Left lung (tissue), 14 donors: ENCODE measurements at places on chromosomes 2 and 18. TPM values are rescaled to one million over a fixed set of nuclear protein-coding genes. Genes with fewer than 3 reads are reported as not detected.

DNA sequence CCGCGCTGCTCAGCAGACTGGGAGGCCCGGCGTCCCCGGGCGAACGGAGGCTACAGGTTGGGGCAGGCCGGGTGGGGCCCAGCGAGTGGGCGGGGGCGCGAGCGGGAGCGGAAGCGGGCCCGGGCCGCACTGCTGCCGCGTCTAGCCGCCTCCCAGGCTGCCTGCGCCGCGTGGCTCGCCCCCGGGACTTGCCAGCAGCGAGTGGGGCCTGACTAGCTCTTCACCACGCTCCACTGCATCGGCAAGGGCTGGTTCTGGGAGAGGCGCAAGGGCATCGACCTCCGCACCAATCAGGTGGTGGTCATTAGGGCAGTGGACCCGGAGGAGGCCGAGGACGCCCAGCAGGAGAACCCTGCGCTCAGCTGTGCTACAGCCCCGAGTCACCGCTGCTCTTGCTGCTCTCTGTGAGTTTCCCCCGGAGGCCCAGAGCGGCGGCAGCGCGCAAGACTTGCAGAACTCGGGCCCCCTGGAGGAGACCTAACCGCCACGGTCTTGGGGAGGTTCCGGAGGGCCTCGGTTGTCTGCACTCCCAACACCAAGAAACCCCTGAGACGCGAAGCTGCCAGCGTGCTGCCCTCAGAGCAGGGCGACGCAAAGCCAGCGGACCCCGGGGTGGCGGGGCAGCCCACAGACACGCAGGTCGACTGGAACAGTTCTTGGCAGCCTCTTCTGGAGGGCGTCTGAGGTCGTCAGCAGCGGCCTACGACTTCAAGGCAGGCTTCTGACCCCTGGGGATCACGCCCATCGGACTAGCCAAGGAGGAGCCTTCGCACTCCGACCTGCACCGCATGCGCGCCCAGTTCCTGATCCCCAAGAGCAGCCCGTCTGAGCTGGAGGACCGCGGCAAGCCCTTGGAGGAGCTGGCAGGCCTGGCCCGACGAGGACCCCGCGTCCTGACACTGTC lies 27.2 kb upstream of the PTPN2 start:
- DNase-seq: no peak

DNA sequence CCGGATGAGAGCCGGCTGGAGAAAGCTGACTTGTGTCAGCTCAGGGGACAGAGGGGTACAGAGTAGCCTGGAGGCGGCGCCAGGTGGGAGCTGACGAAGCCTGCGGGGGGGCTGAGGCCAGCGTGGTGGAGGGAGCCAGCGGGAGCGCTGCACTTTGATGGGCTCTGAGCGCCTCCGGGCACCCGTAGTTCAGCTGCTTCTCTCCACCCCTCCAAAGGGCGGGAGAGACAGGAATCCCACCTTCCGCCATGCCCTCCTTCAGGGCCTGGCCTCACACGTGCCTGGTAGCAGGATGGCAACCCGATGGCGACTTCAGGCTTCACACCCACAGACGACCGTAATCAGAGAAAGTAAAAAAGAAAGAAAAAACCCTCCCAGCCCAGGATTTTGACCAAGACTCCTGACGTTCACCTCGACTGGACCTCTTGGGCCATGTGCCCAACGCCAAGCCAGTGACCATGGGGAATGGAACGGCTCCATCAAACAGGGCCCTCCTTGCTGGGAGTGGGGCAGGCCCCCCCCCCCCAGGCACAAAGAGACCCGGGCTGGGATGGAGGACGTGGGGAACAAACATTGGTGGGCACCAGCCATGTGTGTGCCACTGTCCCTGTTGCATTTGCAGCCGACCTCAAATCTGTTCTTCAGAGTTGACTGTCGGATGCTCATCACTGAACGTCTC lies 60.7 kb upstream of the ASAP2 start:
- DNase-seq: no peak

DNA sequence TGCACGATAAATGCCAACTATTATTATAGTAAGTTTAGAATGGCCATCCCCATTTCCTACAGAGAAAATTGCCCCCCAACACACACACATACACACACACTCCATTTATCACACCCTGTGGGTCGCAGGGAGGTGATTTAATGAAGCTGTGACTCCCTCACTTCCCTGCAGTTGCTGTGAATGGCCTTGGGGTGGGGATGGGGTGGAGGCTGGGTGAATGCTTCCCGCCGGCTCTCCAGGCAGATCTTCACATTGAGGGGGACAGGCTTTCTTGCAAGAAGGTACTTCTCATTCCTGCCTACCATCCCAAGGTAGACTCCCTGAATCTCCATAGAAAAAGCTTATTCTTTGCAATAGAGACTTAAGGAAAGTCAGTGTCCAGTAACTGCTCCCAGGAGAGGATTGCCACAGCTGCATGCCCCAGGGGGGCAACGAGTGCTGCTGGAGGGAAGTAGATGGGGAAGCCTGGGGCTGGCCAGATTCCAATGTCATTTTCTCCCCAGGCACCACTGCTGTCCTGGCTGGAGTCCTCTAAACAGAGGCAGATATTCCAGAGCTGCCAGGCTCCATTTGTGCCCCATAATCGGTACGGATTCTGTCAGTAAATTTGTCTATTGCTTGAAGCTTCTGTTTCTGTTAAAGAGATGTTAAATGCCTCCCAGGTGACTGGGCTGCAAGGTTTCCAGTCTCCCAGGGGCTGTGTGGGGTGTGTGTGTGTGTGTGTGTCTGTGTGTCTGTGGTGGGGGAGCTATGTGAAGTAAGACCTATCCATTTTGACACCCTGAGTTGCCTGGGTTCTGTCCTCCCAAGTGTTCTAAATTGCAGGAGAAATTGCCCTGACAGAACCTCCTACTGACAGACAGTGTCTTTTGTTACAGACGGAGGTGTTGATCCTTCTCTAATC lies 265.5 kb downstream of the SRBD1 start:
- DNase-seq: no peak

DNA sequence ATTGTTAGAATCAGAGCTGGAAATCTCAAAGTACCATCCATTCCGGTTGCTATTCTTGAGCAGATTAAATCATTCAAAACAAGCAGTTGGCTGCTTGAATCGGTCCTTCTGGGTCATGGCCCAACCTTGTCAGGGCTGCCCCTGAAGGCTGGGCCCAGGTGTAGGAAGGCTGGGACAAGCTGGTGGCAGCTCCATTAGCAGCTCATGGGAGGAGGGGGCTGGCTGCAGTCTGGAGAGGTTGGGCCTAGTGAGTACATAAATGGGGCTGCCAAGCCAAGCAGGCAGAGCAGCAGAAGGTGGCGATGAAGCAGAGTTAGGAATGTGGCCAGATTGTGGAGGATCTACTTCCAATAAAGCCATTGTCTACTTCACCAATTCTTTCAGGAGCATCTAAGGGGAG lies 81.4 kb downstream of the ADCYAP1 start:
- no peak for DNase-seq

GRCh38 chr2:100517556-100517955 lies 45.2 kb upstream of the PDCL3 start:
- no peak for DNase-seq

- no peak for DNase-seq
These were observed 261.2 kb downstream of the TXNL1 start for GRCh38 chr18:56377231-56377630.

DNA sequence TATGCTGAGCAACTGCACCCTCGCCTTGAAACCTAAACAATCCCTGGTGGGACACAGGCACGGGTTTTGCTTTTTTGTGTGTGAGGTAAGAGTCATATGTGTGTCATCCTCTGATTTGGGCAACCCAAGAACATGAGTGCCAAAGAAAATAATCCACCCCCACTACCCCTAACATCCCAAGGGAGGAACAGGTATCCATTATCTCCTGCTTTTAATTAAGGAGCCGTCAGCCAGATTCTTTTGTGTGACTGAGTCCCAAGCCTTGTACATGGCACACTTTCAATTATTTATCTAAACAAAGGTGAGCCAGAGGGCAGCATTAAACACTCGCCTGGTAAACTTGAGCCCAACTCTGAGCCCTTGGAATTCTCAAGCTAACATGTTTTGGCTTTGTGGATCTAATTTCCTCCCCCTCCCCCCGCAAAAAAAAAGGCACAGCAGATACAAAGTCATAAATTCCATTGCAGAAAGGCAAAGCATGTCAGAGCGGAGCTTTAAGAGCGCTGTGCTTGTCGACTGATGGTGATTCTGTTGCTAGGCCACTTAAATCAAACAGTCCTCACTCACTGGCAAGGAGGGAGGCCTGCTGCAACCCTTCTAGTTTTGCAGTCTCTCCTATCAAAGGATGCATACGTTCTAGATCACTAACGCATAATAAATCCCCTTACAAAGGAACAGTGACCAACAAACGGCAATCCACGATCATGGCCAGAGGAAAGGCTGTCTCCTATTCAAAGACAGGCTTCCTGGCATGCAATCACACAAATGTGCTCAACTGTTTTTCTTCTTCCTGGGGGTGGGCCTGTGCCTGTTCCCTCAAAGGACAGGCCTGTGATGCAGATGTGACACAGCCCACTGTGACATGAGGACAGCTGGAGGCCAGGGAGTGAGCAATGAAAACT lies 143.5 kb upstream of the LMAN1 start:
- peak; percentile 98 for DNase-seq

GRCh38 chr2:56369316-56369715 lies 185.5 kb downstream of the CCDC85A start:
- no peak for DNase-seq

DNA sequence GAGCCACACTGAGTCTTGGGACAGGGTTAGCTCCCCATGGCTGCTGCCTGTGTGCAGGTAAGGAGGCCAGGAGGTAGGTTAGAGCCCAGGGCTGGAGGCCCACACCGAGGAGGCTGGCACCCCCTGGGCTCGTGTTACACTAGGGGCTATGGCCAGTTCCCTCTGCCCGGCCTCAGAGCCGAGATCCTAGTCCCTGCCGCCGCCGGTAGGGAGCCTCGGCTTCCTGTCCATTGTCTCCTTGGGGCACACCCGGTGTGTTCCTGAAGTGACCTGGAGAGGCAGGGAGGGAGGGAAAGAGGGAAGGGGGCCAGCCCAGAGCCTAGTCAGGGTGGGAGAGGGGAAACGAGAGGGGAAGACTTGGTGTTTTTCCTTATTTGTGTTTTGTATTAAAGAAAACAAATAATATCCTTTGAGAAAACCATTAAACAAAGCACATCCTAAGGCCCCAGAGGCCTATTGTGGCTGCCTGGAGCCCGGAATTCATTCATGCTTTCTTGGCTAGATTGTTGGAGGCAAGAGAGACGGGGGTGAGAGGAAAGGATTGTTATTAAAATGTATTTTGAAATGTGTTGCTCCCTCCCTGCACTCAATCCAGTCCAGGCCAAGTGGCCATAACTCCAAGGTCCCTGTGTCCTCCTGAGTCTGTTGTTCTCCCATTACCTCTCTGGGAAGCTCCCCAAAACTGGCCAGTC lies 170.7 kb downstream of the CTIF start:
- no peak for DNase-seq

- no peak for DNase-seq
These were observed 35.2 kb downstream of the ANKAR start for GRCh38 chr2:189709501-189710221.

DNA sequence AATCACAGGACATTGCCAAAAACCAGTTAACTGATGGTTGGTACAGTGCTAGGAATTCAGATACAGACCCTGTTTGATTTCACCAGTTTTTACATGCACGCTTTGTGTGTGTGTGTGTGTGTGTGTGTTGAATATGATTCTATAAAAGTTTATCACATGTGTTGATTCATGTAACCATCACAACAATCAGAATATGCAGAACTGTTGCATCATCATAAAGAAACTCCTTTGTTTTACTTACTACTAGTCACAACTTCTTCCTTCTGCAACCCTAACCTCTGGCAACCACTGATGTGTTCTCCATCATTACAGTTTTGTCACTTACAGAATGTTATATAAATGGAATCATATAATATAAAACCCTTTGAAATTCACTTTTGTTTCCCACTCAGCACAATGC lies 144.8 kb upstream of the CYP26B1 start:
- no peak for DNase-seq

- peak; percentile 25 for DNase-seq
These were observed 240.3 kb downstream of the HDAC4 start for GRCh38 chr2:239160226-239161143.

- no peak for DNase-seq
These were observed 164.8 kb downstream of the CELF4 start for GRCh38 chr18:37400802-37401201.

DNA sequence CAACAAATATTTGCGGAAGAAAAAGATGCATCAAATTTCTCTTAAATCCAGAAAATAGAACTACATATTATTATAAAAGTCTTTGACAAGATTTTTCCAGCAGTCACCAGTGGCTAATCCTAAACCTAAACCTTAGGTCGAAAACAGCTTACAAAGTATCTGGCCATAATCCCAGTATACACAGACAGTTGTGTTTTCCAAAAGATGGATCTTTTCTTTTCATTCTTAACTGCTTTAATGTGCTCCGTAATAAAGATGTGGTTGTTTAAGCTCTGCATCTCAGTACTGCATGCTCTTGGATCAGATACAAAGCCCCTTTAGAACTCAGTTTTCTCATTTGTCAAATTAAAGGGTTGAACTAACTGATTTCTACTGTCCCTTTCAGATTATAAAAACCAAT lies 247.8 kb downstream of the TXNL1 start:
- DNase-seq: no peak

DNA sequence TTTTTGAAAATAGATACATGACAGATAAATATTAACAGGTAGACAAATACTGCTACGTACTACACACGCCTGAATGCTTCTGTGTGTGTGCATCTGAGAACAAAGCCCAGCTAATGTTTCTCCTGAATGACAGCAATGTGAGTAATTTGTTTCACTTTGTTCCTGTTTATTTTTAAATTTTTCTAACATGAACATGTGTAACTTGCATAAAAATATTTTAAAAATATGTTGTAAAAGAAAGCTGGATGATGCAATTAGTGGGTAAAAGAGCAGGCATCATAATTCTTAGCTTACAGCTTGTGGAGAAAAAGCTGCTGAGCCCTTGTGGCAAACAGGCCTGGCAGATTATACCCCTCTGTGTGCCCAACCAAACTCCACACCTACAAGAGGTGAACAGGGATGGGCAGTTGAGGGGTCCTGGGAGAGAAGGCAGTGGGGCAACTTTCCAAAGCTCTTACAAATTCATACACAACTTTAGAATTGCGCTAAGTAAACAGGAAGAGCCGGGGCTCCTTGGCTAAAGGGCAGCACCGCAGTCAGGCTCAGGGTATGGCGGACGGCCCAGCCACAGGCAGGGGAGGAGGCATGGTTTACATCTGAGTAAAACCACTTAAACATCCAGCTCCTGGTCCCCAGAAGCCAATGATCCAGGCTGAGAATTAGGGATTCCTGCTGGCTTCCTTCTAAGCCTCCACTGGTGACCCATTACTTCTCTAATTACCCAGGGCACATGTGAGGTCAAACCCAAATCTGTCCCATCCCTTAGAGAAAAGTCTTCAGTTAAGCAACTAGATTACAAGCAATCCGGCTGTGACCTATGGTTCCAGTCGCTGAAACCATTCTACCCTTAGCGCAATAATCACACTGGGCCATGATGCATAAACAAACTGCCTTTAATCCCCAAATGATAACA lies 14.0 kb downstream of the PXDN start:
- peak; percentile 57 for DNase-seq

VWC2L gene
- polyA plus RNA-seq: 0.06 TPM

PRKAG3 gene
- polyA plus RNA-seq: 0.08 TPM

TUBB8B gene
- 0.84 TPM for polyA plus RNA-seq

CHAC2 gene
- 2.5 TPM for polyA plus RNA-seq

ALPI gene
- polyA plus RNA-seq: not detected

RRM2 gene
- polyA plus RNA-seq: 46.8 TPM

ASXL3 gene
- 12.1 TPM for polyA plus RNA-seq
